ENCODE measurements at places on chromosomes 2 and 18.

DNA sequence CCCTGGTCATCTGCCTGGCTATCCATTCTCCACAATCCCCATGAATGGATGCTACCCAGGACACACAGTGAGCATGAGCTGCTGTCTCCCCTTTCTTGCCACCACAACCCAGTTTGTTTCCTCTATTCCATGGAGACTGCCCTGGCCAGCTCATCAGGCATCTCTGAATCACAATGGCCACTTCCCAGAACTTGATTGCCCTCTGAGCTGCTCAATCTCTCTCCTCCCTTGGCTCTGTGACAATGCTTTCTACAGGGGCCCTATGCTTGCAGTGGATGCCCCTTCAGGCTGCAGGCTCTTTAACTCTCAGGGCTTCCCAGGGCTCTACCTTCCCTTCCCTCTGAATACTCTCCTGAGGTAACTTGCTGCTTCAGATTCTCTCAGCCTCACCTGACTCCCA lies 14.4 kb upstream of the SLC4A5 start:
- no peak for DNase-seq

GRCh38 chr18:57429167-57430078 lies 5.8 kb upstream of the ONECUT2 start:
- DNase-seq, result no peak

- DNase-seq, result no peak
Observed at GRCh38 chr2:222866358-222866960, 5.6 kb downstream of the ACSL3 start.

GRCh38 chr2:11377928-11378545 lies 33.6 kb upstream of the ROCK2 start:
- no peak for DNase-seq

DNA sequence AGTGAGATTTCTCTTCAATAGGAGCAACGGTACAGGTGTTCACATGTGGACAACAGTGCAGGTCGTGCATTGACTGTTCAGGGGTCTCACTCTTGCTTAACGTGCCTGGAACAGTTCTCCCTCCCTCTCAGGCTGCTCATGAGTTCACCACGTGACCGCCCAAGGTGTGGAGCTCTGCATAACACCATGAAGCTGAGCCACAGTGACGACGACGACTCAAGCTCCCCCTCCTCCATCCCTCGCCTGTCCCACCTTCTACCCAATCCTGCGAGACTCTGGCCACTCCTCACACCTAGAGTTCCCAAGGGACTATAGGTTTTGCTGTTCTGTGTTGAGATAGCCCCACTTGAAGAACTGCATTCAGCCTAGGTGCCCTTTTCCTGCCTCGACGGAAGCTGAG lies 42.8 kb downstream of the STK25 start:
- no peak for DNase-seq

GRCh38 chr2:235849489-235849888 lies 318.7 kb downstream of the GBX2 start:
- no peak for DNase-seq

DNA sequence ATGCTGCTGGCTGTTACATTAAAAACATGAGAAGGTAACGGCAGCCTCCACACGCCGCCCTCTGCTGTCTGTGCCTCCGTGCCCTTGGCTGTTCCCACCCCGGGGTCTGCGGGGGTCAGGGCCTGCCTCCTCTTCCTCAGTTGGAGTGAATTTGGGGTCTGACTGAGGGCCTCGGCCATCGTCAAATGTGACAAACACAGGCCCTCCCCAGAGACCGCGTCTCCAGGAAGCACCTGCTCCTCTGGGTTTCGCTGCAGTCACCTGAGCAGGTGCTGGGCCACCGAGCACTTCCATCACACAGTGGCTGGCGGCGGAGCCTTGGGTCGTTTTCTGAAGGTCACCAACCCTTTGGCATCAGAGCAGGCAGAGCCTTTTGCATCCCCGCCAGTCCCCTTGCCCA lies 70.9 kb downstream of the NFATC1 start:
- DNase-seq, result no peak

DNA sequence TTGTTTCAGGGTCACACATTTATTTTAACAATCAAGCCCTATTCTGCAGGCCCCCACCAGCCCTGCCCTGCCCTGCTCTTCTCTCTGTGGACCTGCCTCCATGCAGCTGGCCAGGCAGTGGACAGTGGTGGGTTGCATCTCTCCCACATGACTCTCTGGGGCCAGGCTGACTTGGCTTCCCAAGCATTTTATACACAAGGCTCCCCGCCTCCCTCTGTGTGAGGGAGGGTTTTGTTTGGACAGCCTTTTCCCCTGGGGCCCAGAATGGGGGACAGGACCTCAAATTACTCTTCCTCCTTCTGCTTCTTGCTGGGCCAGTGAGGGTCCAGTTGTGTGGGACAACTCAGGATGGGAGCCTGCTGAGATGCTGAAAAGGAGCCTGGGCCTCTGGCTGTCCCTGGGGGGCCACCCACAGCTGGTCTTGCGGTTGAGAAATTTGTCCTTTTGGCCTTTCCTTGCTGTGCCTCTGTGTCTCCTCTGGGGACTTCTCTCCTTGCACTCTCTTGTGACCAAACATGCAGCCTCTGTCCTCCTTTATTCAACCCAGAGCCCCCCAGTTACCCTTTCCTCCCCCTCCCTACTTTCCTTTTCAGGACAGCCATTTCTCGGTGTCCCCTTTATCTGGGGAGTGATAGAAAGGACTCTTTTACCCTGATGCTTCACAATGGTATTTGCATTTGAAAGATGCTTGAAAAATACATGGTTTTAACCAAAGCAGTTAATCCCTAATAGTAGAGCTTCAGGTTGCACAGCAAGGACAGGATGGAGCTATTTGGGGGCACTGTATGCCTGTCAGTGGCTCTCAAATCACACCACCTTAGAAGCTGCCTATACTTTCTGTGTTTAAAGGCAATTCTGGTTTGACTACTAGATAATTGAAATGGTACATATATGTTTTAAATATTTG lies 151.1 kb downstream of the FHOD3 start:
- DNase-seq, result no peak

- no peak for DNase-seq
Observed at GRCh38 chr2:69817729-69818501, 11.5 kb upstream of the GMCL1 start.

DNA sequence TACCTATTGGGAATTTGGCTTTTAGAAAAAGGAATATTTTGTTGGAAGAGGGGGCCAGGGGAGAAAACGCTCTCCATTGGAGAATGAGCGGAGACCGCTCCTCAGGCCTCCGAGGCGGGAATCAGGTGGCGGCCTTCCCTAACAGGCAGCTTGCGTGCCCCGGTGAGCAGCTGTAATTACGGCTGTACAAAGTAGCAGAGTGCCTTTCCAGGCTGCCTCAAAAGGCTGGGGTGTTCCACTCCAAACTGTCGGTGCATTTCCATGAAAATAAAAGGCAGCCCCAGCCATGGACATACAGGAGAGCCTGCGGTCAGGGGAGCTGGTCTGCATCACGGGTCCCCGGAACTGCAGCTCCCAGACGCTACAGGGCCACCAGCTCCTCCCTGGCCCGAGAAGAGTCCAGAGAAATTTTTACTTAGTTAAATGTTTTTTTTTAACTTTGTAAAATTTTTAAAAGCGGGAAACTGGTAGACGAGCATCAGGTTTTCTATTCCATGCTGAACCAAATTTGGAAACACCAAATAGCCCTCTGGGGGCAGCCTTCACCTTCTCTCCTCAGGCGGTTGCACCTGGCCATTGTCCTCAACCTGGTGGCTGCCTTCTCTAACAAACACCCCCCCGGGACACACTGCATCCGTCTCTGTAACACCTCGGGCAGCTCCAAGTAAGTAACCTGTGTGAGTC lies 209.3 kb upstream of the SALL3 start:
- no peak for DNase-seq

GRCh38 chr2:129782633-129782990 lies 196.9 kb upstream of the RAB6C start:
- DNase-seq, result no peak

DNA sequence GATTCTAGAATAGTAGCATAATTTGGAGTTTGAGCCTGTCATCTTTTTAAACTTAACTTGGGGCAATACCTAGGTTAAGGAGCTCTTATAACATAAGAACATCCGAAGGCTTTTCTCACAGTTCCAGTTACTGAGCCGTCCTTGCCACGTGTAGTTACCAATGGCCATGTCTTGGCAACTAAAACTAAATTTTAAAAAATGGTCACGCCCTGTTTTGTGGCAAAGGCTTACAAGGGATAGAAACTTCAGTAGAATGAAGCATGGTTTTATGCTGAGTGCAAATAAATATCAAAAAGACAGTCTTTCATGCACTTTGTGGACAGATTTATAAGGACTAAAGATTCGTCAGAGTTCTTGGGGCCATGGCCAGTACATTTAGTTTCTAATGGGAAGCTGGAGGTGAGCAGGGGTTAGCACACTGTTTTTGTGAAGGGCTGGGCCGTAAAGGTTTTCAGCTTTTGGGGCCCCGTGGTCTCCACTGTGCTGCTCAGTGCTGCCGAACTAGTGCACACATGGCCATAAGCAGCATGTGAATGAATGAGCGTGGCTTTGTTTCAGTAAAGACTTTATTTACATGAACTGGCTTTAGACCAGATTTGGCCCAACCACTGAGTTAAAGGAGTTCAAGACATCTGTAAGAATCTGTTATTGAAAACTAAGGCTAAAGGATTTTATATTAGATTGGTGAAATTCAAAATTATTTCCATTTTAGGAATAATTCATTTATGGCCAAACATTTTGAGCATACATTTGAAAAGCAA lies 41.1 kb downstream of the GRHL1 start:
- no peak for DNase-seq

DNA sequence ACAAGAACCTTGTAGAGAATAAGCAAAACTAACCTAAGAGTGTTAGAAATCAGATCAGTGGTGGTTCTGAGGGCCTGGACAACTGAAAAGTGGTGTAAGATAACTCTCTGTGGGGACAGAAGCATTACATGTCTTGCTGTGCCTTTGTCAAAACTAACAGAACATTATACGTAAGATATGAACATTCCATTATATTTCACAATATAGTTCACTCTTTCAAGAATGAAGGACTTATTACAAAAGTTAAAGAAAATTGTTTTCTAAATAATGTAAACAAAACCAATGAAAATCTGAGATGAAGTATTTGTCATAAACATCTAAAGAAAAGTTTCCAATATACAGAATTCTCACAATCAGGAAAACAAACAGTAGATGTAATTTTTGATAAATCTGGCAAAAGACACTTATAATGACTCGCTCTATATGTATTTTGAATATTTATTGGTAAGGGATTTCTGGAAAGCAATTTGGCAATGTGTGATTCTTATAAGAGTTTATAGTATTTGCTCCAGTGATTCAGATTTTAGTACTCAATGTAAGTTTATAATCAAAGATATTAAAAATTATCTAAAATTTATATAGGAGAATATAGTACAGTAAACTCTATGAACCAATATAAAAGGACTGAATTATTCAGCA lies 258.4 kb downstream of the CD226 start:
- peak; percentile 20 for DNase-seq

- no peak for DNase-seq
Observed at GRCh38 chr18:37445368-37445767, 120.2 kb downstream of the CELF4 start.

DNA sequence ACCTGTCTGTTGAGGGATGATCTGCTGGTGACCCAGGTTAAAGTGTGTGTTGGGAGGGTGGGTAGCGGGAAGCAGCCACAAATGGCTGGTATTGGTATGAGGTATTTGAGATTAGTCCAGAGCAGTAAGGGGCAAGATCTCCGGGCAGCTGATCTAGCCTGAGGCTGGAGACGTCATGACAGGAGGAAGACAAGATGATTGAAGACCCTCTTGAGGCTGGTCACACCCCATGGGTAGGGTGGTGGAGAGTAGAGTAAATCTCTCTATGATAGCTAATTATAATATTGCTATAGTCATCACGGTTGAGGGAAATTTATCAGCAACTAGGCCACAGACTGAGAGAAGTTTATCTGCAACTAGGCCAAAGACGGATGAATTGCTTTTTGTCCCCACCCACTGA lies 128.5 kb downstream of the CDCA7 start:
- no peak for DNase-seq

DNA sequence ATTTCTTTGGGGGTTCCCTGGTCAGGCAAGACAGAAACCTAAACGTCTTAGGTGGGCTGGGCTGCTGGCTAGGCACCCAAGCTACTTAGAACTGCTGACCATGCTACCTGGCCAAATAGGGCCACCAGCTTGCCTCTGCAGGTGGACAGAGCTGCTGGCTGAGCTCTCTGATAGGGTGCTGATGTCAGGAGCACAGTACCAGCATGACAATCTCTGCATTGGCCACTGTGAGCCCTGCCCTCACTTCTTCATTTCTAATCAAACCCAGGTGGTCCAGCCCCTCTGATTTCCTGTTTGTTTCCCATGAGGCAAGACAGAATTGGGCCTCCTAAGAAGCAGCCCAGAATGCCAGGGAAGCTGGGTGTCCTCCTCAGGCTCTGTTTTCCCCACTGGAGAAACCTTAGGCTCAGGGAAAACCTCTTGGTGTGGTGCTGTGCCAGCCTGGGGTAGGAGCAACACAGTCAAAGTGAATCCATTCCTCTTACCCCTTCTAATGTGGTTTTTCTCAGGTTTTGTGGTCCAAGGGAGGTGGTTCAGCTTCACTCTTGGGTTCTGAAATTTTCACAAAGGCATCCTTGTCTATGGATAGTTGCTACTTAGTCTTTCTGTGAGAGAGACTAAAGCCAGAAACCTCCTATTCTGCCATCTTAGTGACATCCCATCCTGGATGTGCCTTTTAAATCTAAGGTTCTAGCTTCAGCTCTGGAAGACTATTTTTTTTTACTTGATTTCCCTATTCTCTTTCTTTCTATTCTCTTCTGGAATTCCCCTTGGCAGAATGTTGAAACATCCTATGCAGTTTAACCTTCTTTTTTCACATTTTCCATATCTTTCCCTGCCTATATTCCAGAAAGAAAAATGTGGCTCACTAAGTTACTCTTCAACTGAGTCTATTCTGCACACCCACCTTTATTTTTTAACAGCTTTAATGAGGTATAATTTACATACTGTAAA lies 15.2 kb downstream of the SP100 start:
- DNase-seq, result no peak

- DNase-seq, result peak; percentile 1
Observed at GRCh38 chr2:203893401-203893800, 25.8 kb downstream of the CTLA4 start.

- DNase-seq, result no peak
Observed at GRCh38 chr2:12657560-12657959, 59.2 kb upstream of the TRIB2 start.

DNA sequence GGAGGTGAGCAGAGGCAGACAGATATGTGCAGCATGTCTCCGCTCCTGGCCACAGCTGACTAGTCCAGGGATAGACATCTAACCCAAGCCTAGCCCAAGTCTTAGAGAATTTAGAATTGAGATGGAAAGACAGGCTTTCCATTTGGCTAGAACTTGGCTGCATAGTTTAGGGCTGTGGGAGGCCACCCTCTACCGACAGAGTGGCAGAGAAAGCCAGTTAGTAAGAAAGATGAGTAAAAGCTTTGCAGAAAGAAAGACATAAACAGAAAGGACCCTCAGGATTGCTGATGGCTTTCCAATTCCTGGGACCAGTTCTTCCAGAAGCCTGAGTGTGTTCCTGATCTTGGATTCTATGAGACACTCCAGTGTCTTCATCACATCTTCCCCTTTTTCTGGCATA lies 62.1 kb downstream of the DYM start:
- DNase-seq, result no peak

DNA sequence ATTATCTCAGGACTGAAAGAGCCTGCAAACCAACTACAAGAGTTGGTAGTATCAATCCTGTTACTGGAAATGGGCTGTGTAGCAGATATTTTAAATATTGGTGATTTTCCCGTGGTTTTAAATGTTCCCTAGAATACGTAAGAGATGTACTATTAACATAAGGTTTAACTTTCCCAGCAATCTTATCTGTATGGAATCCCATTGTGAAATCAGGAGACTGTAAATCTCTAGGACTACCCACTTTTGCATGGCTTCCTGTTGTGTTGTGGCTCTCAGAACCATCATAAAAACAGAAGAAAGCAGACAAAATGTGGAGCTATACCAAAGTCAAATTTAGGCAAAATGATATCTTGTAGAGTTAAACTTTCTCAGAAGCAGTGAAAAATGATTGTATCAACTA lies 641.5 kb upstream of the SETBP1 start:
- DNase-seq, result no peak
